ENCODE measurements at places on chromosomes 11 and 22. TPM values are rescaled to one million over a fixed set of nuclear protein-coding genes. Genes with fewer than 3 reads are reported as not detected.

DNA sequence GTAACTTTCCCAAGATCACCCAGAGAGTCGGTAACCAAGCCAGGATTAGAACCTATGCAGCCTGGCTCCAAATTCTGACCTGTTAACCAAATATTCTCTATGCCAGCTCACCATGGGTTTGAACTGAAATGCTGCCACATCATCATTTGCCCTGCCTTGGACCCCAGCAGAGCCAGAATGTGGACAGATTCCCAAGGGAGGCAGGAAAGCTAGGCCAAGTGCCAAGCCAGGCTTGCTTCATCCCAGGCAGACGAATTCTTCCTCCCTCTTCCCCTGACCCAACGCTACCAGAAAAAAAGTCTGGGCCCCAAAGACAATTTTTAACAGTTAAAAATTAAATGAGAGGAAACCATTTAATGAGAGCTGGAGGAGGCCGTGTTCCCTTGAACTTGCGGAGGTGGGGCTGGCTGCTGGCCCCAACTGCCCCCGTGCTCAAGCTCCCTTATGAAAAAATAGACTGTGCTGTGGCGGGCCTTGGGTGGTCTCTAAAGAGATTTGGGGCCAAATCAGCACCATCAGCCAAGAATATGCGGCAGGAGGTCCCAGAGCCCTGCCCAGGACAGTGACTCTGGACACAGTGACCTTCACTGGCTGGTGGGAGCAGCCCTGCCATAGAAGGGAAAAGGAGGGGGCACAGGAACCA lies 184.1 kb upstream of the SYT13 start:
- peak; percentile 71 for DNase-seq

DNA sequence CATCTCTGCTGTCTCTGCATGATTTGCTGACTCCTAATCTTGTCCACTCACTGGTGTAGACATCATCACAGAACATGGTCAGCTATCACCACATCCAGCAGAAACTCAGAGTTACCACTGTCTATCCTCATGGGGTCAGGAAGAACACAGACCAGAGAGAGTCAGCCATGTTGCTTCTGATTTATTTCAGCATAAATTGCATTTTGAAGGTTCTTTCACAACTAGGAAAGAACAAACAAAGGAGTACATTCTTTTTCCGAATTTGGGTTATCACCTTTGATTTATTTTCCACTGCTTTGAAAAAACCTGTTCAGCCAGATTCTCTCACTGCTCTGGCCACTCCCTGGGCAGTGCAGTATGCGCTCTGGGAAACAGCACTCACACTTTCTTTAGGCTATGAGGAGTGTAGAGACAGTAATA lies 172.0 kb upstream of the MTMR2 start:
- no peak for DNase-seq

DNA sequence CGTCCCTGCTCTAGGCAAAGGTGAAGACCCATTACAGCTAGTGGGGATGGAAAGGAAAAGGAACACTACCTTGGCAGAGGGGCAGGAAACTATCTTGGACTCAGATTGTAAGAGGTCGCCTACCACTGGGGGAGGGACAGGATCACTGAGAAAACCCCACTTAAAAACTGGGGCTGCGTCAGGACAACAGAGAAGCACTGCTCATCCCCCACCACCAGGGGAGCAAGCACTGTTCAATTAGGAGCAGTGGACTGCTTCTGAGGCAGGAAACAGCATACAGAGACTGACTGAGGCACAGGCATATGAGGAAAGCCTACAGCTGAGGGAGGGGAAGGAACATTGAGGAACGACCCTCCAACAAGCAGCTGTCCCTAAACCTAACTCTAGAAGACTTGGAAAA lies 20.8 kb upstream of the DLAT start:
- peak; percentile 2 for DNase-seq

DNA sequence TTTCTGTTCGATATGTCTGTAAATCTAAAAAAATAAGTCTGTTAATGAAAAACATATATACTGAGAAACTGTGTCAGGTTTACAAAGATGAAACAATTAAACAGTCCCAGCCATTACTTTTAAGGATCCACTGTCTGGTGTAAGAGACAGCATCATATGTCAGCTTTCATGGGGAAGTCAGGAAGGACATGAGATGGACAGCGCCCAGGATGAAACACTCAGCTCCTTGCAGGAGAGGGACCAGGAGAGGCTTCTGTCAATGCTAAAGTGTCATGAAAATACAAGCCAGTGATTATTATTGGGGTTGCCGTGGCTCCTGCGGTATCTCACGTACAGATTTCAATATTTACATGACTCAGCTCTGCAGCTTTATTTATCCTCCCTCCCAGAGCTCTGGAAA lies 1524.6 kb downstream of the TBC1D22A start:
- no peak for DNase-seq

- no peak for DNase-seq
Measured at GRCh38 chr11:105139669-105140068, at the start of gene CARD18. CARD18 (minus strand) TSS chr11:105139769; CDS start chr11:105139726, 43 bp downstream.

DNA sequence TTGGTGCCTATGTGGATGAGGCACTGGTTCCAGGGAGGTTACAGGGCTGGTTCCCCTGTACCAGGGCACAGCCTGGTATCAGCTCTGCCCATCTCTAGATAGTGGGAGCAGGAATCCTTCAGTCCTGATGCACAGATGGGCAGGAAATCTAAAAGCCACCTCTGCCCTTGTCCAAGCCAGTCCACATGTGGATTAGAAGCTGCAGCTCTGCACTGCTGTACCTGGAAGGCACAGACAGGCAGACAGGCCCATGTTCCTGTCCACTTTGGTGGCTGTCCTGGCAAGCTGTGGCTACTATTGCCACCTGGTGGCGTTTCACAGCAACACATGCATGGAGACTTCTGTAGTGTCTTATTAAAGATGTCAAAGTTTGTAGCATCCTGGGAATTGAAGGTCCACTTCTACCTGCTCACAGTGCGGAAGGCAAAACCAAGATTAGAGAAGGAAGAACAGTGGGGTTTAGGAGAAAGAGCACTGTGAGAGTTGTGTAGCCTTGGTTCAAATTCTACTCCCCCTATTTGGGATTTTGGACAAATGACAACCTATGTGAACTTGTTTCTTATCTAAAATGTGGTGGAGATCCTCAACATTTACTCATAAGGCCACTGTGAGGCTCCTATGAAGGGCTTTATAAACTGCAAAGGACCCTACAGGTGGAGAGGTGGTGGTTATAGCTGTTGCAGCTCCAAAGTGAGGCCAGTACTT lies 30.1 kb downstream of the NAV2 start:
- no peak for DNase-seq

GRCh38 chr11:15197696-15198095 lies 83.0 kb downstream of the INSC start:
- DNase-seq = peak; percentile 64

DNA sequence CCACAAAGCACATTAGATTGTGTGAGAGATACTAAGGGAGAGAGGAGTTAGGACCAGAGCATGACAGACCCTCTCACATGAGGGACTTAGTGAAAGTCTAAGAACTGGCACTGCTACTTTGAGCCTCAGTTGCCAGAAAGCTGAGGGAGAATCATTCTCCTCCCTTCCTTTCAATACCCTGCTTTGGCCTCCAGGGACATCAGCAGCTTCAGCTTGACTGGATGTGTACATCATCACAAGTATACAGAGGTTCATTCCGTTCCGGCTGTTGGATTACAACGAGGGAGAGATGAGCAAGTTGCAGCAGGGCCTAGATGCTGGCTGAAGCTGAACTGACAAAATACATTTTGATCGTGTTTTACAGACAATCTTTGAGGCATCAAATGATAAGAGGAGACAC lies 15.7 kb upstream of the ANO5 start:
- DNase-seq = no peak

DNA sequence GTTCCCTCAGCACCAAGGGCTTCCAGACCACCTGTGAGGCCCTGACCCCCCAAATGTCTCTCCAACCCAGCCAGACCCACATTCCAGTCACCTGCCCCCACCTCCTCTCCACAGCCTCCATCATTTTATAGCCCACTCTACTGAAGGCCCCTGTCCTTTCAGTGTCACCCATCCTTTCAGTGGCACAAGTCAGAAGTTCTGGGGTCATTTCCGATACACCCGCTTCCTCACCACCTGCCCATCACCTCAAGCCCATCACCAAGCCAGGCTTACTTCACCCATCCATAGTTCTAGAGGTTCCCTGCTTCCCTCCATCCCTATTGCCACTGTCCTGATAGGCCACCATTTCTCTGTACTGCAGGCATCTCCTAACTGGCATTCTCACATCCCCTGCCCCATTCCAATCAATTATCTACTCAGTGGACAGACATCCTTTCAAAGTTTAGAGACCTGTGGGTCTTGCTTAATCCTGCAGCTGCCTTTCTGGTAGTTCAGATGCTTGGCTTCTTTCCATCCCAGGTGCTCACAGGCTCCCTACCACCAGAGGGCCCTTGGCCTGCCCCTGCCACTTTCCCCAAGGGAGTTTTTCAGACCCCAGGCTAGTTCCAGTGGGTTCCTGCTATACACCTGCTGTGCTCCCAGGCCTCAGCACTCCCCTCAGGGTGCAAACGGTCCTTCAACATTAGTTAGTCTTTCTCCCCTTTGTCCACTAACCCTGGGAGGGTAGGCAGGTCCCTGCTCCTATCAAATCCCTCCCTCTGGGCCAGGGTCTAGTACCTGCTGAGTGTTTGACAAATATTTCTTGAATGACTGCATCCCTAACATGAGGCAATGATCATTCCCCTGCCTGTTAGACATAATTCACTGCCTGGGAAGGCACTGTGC lies 7.6 kb downstream of the KCNQ1OT1 start:
- DNase-seq = no peak

DNA sequence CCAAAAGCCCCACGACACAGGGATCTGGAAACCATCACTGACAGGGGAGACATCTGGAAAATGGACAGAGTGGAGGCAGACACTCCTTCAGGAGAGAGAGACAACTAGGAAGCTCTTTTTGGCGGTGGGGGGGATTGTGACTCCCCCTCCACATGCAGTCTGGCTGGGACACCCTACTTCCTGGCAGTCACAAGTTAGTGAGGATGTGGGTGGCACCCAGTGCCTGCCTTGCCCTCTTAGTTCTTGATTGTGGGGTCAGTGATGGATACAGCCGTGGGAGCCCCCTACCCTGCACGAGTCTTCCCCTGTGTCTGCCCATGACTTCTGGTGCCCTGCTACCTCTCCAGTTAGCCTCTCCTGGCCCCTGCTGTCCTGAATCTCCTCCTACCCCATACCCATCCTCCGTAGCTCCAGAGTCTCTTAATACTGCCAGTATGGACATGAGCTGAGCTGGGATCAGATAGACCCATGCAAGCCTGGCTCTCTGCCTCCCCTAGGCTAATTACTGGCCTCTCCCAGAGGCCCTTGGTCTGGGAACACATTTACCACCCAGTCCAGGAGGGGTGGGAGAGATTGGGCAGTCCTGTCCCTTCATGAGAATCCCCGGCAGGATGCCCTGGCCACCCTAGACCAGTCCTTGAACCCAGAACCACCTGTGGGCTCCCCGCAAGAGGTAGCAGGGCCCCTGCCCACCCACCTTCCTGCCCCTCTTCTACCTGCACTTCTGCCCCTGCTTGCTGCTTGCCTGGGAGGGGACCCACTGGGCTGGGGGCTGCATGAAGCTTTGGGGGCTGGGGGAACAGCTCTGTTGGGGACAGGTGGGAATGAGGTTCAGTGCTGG lies 22.8 kb downstream of the RHBDD3 start:
- no peak for DNase-seq

DNA sequence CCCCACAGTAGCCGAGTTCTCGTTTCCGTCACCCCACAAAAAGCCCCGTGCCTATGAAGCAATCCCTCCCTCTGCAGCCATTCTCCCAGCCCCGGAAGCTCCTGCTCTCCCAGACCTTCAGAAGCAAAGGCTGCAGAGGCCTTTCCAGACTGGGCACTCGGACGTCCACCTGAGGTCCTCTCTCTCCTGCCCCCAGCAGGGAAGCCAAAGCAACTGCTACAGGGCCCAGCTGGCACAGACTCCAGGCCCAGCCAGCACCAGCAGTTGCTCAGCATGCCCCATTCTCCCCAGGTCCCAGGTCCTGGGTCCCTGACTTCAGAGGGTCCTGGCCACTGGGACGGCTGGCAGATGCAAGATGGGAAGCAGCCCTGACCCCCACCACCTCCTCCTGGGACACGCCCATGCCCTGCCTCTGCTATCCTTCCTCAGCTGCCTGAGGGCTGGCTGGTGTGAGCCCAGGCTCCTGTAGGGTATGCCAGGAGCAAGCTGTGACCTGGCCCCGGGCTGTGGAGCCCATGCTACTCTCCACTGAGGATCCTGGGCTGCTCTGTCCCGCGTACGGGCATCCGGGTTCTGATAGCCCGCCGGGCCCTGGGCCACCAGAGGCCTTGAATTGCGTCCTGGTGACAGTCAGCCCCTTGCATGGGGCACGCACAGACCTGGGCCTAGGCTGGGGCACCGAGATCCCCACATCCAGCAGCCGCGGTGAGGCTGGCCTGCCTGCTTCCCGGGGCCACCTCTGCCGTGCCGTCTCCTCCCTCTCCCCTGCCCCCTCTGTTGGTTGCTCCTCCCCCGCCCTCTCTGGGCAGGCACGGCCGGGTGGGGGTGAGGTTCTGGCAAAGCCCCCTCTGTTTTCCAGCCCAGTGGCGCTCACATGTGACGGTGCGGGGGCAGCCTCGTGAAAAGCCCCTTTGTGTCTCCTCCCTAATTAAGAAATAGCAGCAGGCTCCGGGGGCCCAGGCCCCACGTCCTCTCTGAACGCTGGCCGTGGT lies 1310.3 kb downstream of the BRD1 start:
- DNase-seq = no peak

GRCh38 chr11:64924910-64925284 lies 408 bp downstream of the PPP2R5B start:
- no peak for DNase-seq

DNA sequence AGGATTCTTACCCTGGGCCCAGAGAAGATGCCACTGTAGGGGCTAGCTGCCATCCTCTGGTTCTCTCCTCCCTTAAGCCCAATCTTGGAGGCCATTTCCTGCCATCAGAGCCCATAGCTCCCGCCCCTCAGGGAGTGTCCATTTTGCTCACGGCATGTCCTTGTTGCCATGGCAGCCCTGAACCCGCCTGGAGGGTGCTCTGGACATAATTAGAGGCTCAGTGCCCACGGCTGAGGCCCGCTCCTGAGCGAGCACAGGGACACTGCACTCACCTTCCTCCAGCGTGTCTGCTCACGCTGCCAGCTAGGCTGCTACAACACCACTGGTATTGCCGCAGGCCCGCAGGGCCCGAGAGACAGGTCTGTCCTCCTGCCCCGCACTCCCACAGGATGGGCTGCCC lies 11.1 kb upstream of the SUSD2 start:
- no peak for DNase-seq

GRCh38 chr22:20205964-20206708 lies 55.3 kb upstream of the CCDC188 start:
- peak; percentile 60 for DNase-seq

DNA sequence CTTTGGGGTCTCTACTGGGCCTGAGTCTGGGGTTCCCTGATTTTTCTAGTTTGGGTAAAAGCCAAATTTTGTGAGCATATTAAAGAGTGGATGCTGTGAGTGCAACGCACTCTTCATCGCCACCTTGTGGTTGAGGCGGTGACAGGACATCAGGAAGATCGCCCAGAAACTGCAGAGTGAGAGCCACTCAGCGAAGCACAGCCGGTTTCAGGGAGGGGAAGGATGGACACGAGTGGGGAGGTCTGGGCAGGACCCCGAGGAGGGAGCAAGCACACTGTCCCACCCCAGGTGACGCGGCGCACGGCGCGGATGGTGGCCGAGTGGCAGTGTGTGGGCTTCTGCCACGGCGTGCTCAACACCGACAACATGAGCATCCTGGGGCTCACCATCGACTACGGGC lies 9.1 kb downstream of the SELENOO start:
- DNase-seq = no peak

- no peak for DNase-seq
Measured at GRCh38 chr11:103993507-103993906, 42.9 kb upstream of the DDI1 start.

SCGB1C1 gene
- total RNA-seq = not detected

NAALADL1 gene
- total RNA-seq = not detected

APOL4 gene
- total RNA-seq = not detected

OR10A2 gene
- not detected for total RNA-seq

NAT10 gene
- total RNA-seq = 96.3 TPM

KRTAP5-1 gene
- total RNA-seq = not detected

FJX1 gene
- total RNA-seq = 30.5 TPM

JHY gene
- total RNA-seq = 0.53 TPM

Data from MG63 (cell line).